Left lung (tissue), 14 donors: ENCODE measurements at places on chromosomes 11 and 22. TPM values are rescaled to one million over a fixed set of nuclear protein-coding genes. Genes with fewer than 3 reads are reported as not detected.

Gene SAA4
- not detected for polyA plus RNA-seq

- no peak overlapping the region for H3K27ac ChIP-seq
- no peak for DNase-seq
Observed at GRCh38 chr22:35305525-35306070, 5.9 kb downstream of the TOM1 start.

Gene KIRREL3
- polyA plus RNA-seq, result 1.8 TPM

DNA sequence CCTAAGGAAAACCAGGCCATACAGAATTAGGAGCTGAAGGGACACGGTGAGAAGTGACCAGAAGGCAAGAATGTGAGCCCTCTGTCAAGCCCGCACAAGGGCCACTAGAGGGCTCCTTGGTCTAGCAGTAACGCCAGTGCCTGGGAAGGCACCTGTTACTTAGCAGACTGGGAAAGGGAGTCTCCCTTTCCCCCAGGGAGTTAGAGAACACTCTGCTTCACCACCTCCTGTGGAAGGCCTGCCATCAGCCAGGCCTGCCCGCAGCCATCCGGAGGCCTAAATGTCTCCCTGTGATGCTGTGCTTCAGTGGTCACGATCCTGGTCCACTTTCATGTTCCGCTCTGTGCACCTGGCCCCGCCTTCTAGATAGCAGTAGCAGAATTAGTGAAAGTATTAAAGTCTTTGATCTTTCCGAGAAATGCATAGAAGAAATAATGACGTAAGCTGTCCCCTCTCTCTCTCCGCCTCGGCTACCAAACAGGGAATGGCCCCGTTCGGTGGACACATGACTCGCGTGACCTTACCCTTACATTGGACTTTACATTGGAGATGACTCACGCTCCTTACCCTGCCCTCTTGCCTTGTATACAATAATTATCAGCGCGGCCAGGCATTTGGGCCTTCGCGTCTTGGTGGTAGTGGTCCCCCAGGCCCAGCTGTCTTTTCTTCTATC is 10.7 kb upstream of the GSTP1 start:
- H3K27me3 ChIP-seq, result no peaks in the 10 kb centered on the region
- peak; percentile 67 for DNase-seq

Gene KCNJ1
- 0.49 TPM for polyA plus RNA-seq

Gene NPAT
- 16.4 TPM for polyA plus RNA-seq

- H3K27me3 ChIP-seq, result no peaks in the 10 kb centered on the region
- no peak overlapping the region for H3K4me3 ChIP-seq
- no peaks in the 10 kb centered on the region for H3K4me1 ChIP-seq
Observed at GRCh38 chr11:120420572-120420971, 84.4 kb downstream of the ARHGEF12 start.

DNA sequence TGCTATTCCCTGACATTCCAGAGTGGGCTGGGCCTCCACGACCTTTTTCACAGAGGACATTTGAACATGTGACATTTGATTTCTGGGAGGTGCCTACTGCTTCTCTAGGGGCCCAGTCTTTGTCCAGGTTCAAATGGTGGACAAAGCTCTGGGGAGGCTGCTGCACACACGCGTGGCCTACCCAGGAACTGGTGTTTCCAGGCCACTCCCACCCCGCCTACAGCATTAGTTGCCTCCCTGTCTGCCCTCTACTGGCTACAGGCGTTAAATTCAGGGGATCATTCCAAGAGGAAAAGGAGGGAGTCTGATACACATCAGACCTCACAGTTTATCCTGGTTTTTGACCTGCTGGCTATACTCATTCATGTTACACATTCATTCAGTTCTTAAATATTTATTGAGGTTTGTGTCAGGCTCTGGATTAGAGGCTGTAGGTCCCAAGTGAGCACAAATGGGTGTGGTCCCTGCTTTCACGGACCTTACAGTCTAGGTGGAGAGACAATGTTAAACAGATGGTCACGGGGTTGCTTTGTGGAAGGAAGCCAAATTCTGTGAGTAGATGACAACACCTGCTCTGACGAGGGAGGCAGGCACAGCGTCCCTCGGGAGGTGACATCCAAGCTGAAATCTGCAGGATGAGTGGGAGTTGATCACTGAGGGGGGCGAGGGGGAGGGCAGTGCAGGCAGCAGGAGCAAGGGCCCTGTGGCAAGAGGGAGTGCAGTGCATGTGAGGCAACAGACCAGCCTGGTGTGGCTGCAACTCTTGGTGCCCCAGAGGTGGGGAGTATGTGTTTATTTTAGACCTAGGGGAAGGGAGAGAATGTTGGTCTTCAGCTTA is 11.8 kb downstream of the TUB start:
- peak; percentile 36 for DNase-seq
- no peak overlapping the region for H3K4me3 ChIP-seq
- H3K27me3 ChIP-seq, result no peaks in the 10 kb centered on the region
- no peak overlapping the region for H3K27ac ChIP-seq

Gene CABP4
- 2.2 TPM for polyA plus RNA-seq

- H3K27ac ChIP-seq, result no peak overlapping the region
- no peak for DNase-seq
- H3K4me1 ChIP-seq, result no peaks in the 10 kb centered on the region
- no peak overlapping the region for H3K4me3 ChIP-seq
Observed at GRCh38 chr11:128026596-128026995, 560.8 kb downstream of the ETS1 start.

GRCh38 chr11:47028195-47029093 is 91.9 kb downstream of the CSTPP1 start:
- H3K36me3 ChIP-seq, result no peaks in the 10 kb centered on the region
- H3K4me3 ChIP-seq, result no peak overlapping the region
- no peaks in the 10 kb centered on the region for H3K27me3 ChIP-seq
- H3K4me1 ChIP-seq, result no peaks in the 10 kb centered on the region
- no peak overlapping the region for H3K27ac ChIP-seq
- no peak for DNase-seq

Gene LRP4
- 25.2 TPM for polyA plus RNA-seq

Gene ABCG4
- polyA plus RNA-seq, result 1.5 TPM

DNA sequence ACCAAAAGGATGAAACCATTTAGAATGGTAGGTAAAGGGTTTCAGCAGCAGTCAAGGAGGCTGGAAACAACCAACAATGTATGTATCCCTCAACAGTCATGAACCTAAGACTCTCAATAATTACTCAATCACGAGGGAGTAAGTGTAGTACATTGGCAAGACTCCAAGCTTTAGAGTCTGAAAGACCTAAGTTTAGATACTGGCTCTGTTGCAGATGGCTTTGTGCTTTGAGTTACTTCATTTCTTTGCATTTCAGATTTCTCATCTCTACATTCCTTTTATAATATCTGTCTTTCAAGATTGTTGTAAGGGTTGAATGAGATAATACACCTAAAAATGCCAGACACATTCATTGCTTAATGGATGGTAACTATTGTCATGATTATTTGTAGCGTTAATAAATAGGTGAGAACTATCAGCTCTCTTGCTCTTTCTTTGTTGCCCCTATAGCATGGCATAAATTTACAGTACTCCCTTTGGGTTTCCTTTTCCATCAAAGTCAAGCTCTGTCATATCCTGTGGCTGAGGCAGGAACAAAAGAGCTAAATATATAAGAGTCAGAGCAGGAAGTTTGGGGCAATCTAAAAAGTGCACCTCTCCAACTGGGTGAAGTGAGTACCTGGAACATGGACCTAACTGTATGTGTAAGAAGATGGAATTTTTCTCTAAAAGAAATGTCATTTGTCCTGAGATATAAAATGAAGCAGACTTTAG is 228.2 kb upstream of the ZC3H12C start:
- DNase-seq, result no peak
- H3K4me3 ChIP-seq, result no peak overlapping the region
- H3K27ac ChIP-seq, result no peak overlapping the region
- H3K27me3 ChIP-seq, result no peaks in the 10 kb centered on the region
- no peaks in the 10 kb centered on the region for H3K4me1 ChIP-seq

Gene XKR3
- not detected for polyA plus RNA-seq

DNA sequence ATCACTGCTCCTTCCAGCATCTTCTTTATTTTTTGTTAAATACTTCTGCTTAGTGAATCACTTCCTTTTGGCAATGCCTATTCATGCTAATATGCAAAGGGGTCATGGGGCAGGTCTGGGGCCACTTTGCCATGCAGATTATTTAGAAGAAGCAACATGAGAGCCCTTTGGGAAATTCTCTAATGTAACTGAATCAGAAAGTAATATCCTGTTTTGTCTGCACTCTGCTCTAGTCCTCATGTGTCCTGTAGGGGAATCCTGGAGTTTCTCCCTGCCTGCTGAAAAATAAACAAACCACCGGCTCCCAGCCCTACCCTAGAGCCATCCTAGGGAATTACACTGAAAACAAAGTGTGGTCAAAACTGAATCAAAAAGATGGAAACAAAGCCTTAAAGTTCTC is 176.5 kb upstream of the POU2AF2 start:
- no peaks in the 10 kb centered on the region for H3K4me1 ChIP-seq
- no peaks in the 10 kb centered on the region for H3K36me3 ChIP-seq
- no peaks in the 10 kb centered on the region for H3K27me3 ChIP-seq
- H3K27ac ChIP-seq, result no peak overlapping the region

DNA sequence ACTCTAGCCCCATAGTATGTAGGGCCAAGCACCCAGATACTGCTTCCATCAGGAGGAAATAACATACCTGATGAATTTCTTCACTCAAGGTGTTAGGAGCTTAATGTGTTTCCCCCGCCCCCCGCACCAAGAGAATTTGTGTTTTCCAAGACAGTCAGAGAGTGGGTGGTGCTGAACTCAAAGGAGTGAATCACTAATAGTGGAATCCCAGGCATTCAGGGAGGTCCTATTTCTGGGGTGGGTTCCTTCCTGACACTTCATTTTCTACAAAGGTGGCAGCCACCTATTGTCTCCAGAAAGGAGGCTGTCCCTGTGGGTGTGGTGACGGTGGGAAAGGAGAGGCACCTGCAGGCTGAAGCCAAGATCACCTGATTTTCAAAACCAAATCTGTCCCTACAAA is 50.8 kb upstream of the ELF5 start:
- no peaks in the 10 kb centered on the region for H3K36me3 ChIP-seq
- H3K27me3 ChIP-seq, result no peaks in the 10 kb centered on the region
- no peak for DNase-seq
- H3K4me1 ChIP-seq, result no peaks in the 10 kb centered on the region
- H3K4me3 ChIP-seq, result no peak overlapping the region
- no peak overlapping the region for H3K27ac ChIP-seq

- no peaks in the 10 kb centered on the region for H3K27me3 ChIP-seq
- no peaks in the 10 kb centered on the region for H3K36me3 ChIP-seq
- DNase-seq, result no peak
- no peak overlapping the region for H3K4me3 ChIP-seq
- no peak overlapping the region for H3K27ac ChIP-seq
- H3K4me1 ChIP-seq, result no peaks in the 10 kb centered on the region
Observed at GRCh38 chr11:70889411-70889810, 363.0 kb downstream of the SHANK2 start.

Gene MAP6
- 7.0 TPM for polyA plus RNA-seq

Gene PRODH
- polyA plus RNA-seq, result 45.4 TPM

Gene MAPK11
- 15.7 TPM for polyA plus RNA-seq

Gene PTPN5
- polyA plus RNA-seq, result 0.67 TPM

DNA sequence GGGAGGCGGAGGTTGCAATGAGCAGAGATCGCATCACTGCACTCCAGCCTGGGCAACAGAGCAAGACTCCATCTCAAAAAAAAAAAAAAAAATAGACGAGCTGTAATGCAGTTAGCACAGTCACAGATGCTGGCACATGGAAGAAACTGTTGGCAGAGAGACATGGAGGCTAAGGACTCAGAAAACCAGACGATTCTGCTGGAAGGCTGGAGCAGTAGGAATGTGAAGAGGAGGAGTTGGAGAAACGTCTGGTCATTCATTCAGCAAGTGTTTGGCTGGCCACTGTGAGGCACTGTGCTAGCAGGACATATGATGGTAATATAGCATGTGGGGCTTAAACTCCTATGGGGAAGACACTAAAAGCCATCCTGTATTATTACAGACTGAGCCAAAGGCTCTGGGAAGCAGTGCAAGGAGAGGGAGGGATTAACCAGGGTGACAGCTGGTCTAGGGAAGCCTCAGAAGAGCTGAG is 5.0 kb downstream of the UQCR10 start:
- peaks cover 12% of the 10 kb centered on the region for H3K4me1 ChIP-seq
- no peak overlapping the region for H3K27ac ChIP-seq
- DNase-seq, result no peak
- no peaks in the 10 kb centered on the region for H3K27me3 ChIP-seq

Gene TEX12
- polyA plus RNA-seq, result 0.37 TPM

Gene RPL3
- polyA plus RNA-seq, result 3,615 TPM

Gene SCGB2A2
- polyA plus RNA-seq, result not detected

DNA sequence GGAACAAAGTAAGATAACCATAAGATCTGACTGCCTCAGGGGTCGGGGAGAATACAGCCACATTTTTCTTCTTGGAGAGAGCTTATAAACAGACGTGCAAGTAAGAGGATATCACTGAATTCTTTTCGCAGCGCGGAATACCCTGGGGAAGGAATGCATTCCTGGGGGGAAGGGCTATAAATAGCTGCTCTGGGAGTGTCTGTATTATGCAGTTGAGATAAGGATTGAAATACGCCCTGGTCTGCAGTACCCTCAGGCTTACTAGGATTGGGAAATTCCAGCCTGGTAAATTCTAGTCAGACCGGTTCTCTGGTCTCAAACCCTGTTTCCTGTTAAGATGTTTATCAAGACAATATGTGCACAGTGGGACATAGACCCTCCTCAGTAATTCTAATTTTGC is 1491.7 kb upstream of the RAG2 start:
- H3K27me3 ChIP-seq, result no peaks in the 10 kb centered on the region
- H3K4me1 ChIP-seq, result no peaks in the 10 kb centered on the region

Gene KCNK4
- not detected for polyA plus RNA-seq

GRCh38 chr22:50302041-50302541 is 5.4 kb downstream of the PLXNB2 start:
- H3K27ac ChIP-seq, result peak overlapping the region; percentile 93
- peaks cover 40% of the 10 kb centered on the region for H3K27me3 ChIP-seq
- peak overlapping the region; percentile 2 for H3K4me3 ChIP-seq
- peaks cover 93% of the 10 kb centered on the region for H3K4me1 ChIP-seq
- H3K36me3 ChIP-seq, result no peaks in the 10 kb centered on the region

DNA sequence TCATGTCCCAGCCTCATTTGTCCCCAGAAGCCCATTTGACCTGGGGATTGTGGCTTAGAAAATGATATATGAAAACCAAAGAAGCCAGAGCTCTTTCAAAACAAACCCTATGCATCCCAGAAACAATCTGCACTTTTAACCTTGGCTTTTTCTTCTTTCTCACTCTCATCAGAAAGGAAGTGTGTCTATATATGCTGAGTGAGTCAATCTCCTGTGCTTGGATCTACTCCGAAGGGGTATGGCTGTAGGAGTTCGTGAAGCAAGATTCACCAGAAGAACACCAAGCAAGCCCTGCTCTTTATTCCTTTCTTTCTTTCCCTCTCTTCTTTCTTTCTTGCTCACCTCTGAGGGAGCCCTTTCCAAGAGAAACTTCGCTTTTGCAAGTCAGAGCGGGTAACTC is 636 bp downstream of the PAMR1 start:
- no peaks in the 10 kb centered on the region for H3K4me1 ChIP-seq
- no peaks in the 10 kb centered on the region for H3K36me3 ChIP-seq
- H3K4me3 ChIP-seq, result no peak overlapping the region
- peaks cover 66% of the 10 kb centered on the region for H3K27me3 ChIP-seq
- H3K27ac ChIP-seq, result no peak overlapping the region
